ENCODE measurements at places on chromosomes 4 and X.

GRCh38 chr4:55458164-55458563, 62.4 kb downstream of the TMEM165 start:
- no peak for DNase-seq

DNA sequence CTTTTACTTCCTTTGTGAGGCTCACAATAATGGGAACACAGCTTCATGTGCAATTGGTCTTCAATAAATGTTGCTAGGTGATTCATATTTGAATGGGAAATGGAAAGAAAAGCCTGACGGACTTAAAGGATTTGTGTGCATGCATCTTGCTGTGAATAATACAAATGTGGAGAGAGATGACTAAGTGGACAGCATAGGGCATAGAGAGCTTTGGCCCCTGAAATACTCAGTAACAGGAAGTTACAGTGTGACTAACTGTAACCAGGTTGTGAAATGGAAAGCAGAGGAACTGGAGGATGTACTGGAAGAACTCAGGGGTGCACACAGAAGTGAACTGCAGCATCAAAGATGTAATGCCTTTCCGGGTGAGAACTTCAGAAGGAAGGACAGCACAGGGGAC, 206.7 kb downstream of the MGST2 start:
- DNase-seq: no peak

DNA sequence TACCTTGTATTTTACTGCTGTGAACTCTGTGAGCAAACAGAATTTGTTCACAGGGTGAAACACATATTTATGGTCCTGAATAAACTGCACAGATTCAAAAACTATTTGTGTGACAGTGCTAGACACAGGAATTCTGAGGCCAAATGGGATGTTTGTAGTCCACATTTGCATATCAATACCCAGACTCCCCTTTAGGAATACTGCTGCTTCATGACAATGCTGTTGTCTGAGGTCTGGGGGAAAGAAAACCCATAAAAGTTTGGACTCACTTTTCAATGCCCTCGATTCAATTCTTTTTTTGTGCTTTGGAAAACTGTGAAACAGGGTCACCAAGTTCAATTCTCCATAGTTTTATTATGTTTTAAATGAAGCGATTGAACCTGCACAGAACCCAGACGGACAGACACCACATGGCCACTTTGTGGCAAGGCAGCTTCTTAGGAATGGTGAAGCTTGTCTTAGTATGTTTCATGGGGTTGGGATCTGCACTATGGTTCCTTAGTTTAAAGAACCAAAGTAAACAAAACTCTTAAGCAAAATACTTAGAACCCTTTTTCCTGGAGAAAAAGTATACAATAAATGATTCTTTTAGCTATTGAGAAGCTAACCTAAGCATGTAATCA, 92.3 kb upstream of the MAD2L1 start:
- no peak for DNase-seq

DNA sequence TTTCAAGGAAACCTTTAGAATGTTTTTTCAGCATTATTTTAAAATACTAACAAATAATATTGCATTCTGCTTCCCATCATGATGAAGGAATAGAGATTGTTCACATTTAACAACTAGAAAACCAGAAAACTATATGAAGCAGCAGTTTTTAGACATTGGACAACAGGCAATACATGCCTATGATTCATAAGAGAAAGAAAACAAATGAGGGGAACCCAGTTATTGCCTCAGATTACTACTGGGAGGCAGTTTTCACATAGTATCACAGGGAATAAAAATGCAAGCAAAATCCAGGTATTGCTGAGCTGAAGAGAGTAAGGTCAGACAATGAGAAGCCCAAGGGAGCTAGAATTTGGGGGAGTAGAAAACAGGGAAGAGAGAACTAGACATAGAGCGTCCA, 373.6 kb downstream of the MAPK10 start:
- no peak for DNase-seq

DNA sequence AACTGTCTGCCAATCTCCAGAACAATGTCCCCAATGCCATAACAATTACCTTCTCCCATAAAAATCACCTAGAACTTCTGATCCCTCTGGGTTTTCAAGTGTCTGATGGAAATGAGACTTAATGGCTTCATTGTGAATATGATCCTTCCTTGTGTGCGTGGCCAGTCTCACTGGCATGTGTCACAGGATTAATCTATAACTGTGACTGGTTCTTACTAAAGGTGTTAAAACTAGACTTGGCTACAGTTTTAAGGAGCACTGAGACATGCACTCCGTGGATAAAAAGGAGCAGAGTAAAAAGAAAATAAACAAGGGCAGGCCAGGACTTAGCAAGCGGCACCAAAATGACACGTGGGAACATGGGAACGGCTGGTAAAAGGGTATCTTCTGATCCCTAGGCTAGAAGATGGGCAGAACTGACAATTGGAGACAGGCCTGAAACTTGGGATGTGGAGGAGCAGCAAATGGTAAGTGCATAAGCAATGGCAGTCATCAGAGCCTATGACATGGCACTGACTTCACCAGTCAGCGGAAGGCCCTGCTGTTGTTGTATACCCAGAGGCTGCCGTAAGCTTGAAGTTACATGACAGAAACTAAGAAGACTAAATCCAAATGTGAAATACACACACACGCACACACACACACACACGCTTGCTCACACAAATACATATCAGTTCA, 256.6 kb upstream of the NOCT start:
- DNase-seq: no peak
